ENCODE measurements at places on chromosomes 1 and 21.

- DNase-seq: no peak
These were observed 104.3 kb upstream of the CDC42BPA start for GRCh38 chr1:227422581-227422980.

GRCh38 chr1:90580176-90580575 lies 136.9 kb downstream of the BARHL2 start:
- no peak for DNase-seq

GRCh38 chr1:158089476-158089875 lies 91.2 kb upstream of the CD1D start:
- no peak for DNase-seq

- DNase-seq: no peak
These were observed 85.1 kb downstream of the JAK1 start for GRCh38 chr1:64881281-64881680.

DNA sequence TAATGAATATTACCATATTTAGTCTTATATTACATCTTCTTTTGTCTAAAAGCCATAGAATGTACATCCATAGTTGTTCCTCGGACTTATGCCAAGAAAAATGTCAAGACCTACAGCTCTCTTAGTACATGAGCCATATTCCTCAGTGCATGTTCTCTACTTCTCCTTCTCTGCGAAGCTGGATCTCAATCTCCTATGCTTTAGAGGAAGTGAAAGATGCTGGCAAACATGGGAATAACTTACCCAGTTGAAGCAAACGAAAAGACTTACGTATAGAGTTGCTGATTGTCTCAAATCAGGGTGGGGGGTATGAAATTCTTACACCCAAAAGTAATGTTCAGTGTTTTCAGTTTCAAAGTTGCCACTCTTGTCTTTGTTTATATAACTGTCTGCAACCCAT lies 32.7 kb downstream of the OR13G1 start:
- DNase-seq: peak; percentile 38

- DNase-seq: no peak
These were observed 56.5 kb downstream of the WARS2 start for GRCh38 chr1:119083980-119084379.

DNA sequence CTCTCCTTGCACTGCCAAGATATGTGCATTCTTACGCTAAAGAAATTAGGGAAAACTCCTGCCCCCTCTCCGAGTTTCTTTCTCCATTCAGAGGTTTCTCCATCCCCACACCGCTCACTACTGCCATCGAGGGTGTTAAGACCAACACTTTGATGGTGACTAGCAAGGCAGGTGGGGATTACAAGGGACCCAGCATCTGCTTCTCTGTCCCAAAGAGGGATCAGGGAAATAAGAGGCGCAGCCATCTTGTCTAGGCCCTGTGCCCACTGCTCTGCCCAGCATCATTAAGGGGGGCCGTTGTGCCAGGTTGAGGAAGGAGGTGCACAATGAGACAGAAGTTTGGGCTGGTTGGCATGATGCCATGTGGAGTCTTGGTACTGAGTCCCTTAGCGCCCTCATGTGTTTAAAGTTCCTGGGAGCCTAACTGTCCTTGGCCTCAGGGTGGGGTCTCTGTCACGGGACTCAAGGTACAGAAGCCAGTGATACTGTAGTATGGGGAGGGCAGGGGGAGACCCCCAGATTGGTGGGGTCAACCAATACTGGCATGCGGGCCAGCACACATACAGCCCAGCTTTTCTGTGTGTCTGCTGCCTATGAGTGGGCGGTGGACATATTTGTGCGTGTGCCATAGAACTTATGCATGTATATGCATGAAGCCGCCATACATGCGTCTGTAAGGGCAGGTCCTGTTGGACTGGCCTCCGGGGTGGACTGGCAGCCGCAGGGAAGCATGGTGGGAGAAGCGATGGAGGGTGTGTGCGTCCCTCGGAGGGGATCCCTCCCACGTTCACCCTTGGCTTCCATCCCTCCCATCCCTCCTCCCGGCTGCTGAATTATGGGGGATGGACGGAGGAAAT lies 5.5 kb downstream of the EFNA3 start:
- peak; percentile 42 for DNase-seq

DNA sequence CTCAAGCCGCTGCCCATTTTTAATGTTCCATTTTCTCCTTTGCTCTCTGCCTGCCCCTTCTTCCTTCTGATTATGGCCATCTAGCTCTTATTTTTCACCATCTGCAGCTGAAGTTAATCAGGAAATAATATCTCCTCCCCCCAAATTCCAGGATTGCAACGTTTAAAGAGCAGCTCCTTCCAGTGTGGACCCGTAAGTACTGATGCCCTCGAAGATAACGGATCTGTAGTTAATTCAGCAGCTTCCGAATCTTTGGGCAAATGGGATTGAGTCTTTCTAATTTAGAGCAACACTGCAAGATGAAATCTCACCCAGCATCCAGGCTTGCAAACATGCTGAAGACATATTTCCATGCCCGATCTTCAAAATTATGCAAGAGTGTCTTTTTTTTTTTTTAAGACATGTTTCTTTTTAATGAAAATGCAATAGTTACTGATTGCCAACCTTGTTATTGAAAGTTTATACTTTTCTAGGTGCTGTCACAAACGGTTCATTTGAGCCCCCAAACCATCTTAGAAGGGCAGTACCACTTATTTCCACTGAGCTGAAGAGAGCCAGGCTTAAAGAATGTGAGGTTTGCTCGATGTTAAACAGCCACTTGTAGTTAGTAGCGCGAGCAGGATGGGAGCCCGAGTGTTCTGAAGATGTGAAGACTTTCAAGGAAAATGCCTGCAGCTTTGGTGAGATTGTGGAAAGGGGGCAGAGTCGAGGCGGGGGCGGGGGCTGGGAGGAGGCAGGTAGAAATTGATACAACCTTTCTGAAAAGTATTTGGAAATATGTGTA lies 10.9 kb upstream of the RCAN3 start:
- no peak for DNase-seq

- no peak for DNase-seq
These were observed 109.0 kb downstream of the PGBD5 start for GRCh38 chr1:230316864-230317745.

DNA sequence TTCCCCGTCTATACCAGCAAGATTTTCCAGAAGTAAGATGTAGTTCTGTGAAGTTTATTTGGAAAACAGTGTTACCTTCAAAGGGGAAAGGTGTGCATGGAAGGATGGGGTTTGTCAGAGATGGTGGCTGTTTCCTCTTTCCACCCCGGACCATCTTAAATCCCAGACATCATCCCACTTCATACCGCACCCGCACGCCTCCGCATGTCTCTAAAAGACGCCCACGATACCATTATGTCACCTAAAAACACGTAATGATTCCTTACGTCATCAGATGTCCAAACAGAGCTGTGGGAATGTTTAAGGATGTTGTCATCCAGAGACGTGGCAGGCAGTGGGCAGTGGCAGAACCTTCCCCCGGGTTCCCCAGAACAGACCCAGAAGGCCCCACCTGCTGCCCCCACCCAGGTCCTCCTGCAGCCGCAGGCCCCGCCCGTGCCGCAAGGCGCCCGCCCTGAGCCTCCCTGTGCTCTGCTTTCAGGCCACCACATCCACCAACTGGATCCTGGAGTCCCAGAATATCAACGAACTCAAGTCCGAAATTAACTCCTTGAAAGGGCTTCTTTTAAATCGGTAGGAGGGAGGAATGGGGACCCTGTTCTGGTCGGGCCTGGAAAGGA lies 152.2 kb downstream of the PEX14 start:
- DNase-seq: peak; percentile 58

DNA sequence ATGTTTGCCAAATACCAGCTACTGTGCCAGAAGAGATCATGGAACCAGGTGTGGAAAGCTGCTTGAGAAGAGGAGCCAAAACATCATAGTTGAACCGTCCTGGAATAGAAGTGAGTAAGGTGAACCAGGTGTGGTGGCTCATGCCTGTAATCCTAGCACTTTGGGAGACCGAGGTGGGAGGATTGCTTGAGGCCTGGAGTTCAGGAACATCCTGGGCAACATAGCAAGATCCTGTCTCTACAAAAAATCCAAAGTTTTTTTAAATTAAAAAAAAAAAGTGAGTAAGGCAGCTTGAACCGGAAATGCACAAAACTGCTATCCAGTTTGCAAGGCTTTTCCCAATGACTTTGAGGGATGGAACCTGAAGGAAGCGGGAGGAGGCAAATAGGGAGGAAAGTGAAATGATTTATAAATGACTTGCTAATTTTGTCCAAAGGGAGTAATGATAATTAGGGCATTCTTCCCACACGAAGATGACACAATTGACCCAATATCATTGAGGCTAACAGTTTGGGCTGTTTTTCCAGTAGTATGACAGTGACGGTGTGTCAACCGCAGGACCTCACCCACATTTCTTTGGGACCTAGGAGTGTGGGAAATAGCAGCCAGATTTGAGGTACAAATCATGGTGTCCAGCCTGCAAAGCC lies 1.5 kb upstream of the CNN3 start:
- no peak for DNase-seq
